Pons (tissue), 1 donor: ENCODE measurements at places on chromosomes 16 and 17.

DNA sequence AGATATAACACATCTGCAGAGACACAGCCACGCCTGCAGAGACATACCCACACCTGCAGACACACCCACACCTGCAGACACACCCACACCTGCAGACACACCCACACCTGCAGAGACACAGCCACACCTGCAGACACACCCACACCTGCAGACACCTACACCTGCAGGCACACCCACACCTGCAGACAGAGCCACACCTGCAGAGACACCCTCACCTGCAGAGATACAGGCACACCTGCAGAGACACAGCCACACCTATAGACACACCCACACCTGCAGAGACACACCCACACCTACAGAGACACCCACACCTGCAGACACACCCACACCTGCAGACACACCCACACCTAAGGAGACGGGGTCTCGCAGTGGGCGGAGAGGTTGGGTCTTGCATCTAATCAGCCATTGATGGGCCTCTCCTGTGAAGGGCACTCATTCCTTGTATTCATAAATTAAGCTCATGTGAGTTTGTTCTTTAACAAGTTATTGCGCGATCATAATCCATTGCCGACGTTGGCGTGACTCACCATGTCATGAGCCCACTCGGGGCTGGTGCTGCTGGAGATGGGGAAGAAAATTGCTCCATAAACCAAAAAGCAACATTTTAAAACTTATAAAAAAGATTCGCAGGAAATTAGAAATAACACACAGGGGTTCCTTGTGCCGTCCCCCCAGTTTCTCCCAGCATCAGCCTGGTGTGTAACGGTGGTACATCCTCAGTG, 28.9 kb upstream of the CDH15 start:
- DNase-seq, result no peak

- no peak for DNase-seq
Observed at GRCh38 chr17:13160296-13160695, 142.5 kb upstream of the ELAC2 start.

- no peak for DNase-seq
Observed at GRCh38 chr17:80354336-80354735, 60.6 kb upstream of the ENDOV start.

DNA sequence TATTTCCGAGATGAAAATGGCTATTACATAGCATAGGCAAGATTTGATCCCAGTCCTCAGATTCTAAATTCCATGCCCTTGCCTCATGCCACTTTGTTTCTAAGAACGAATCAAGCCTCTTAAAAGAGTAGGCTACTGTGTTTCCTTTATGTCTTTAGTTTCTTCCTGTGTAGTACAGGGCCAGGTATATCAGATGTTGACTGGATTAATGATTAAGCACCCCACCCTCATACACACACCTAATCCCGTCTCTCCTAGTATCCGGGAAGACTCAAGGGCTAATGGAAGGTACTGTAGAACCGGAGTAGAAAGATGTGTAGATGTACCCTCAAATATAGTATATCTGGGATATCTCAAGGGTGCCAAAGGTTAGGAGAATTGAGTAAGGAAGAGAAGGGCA, 6.7 kb downstream of the TOM1L1 start:
- no peak for DNase-seq

- no peak for DNase-seq
Observed at GRCh38 chr17:8956465-8956902, 9.0 kb downstream of the PIK3R5 start.
